ENCODE measurements at places on chromosomes 2 and 18. TPM values are rescaled to one million over a fixed set of nuclear protein-coding genes. Genes with fewer than 3 reads are reported as not detected.

- H3K4me1 ChIP-seq, result peaks cover 4% of the 10 kb centered on the region
- no peaks in the 10 kb centered on the region for H3K27me3 ChIP-seq
- peak overlapping the region; percentile 67 for H3K4me3 ChIP-seq
- H3K36me3 ChIP-seq, result no peaks in the 10 kb centered on the region
- peak overlapping the region; percentile 95 for H3K27ac ChIP-seq
Measured at GRCh38 chr2:218368621-218369153, 12.0 kb downstream of the CATIP start.

DNA sequence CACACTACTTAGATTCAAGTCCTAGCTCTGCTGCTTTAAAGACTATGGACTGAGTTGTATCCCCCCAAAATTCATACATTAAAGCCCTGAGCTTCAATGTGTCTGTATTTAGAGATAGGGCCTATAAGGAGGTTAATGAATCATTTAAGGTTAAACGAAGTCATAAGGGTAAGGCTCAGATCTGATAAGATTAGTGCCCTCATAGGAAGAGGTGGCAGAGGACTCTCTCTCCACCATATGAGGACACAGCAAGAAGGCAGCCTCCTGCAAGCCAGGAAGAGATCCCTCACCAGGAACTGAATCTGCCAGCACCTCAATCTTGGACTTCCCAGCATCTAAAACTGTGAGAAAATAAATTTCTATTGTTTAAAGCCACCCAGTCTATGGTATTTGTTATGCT is 3.1 kb upstream of the CYTIP start:
- H3K4me1 ChIP-seq, result no peaks in the 10 kb centered on the region
- H3K27me3 ChIP-seq, result no peaks in the 10 kb centered on the region
- no peaks in the 10 kb centered on the region for H3K36me3 ChIP-seq
- H3K27ac ChIP-seq, result no peak overlapping the region
- DNase-seq, result no peak

DNA sequence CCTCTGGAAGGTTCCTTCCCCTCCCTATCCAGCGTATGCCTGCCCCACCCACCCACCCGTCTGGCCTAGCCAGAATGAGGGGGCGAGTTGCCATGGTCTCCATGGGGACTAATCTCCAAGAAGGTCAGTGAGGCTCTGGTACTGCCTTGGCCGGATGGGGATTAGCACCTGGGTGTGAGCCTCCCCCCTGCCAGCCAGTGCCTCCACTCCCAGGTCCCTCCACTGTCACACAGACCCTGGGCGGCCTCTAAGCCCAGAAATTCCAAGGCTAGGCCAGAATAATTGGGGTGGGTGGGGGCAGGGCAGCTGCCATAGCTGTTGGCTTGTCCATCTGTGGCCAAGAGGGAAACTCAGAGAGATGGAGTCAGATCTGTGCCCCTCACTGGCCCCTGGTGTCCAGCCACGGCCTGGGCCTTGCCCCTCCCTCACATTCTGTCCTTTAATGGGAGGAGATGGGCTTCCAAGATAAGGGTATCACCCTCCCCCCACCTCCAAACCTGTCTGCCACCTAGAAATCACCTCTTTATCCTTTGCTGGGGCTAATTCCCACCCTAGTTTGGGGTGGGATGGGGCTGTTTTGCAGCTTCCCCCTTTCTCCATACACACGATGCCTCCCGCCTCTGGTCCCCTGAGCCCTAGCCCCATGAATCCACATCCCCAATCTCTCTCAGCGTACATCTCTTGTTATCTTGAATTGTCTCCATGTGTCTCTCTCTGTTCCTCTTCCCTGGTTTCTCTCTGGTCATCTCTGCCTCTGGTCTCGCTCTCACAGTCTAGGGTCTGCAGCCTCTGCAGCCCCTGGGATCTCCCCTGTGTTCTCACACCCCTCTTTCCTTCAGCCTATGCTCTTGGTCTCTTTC is 6.0 kb upstream of the CRYBA2 start:
- no peak overlapping the region for H3K4me3 ChIP-seq
- H3K4me1 ChIP-seq, result peaks cover 33% of the 10 kb centered on the region
- H3K36me3 ChIP-seq, result no peaks in the 10 kb centered on the region
- H3K27ac ChIP-seq, result peak overlapping the region; percentile 90
- no peak for DNase-seq
- H3K27me3 ChIP-seq, result peaks cover 81% of the 10 kb centered on the region

- peak overlapping the region; percentile 64 for H3K27ac ChIP-seq
- no peaks in the 10 kb centered on the region for H3K4me1 ChIP-seq
- no peaks in the 10 kb centered on the region for H3K27me3 ChIP-seq
- no peaks in the 10 kb centered on the region for H3K36me3 ChIP-seq
Measured at GRCh38 chr2:15043336-15044058, 411.0 kb downstream of the LRATD1 start.

Gene MAP3K19
- not detected for total RNA-seq

All from transverse colon (tissue), 4 donors.